Cortex of kidney (tissue), 1 donor: ENCODE measurements at places on chromosomes 11 and 22.

GRCh38 chr11:64854534-64855502, 10.4 kb upstream of the CDC42BPG start:
- no peak for DNase-seq

- no peak for DNase-seq
Measured at GRCh38 chr22:21866833-21867527, 465 bp downstream of the MAPK1 start.

GRCh38 chr11:108167624-108168023, 46.3 kb downstream of the ACAT1 start:
- DNase-seq = no peak

- no peak for DNase-seq
Measured at GRCh38 chr11:40188848-40189247, 1270.6 kb downstream of the LRRC4C start.

DNA sequence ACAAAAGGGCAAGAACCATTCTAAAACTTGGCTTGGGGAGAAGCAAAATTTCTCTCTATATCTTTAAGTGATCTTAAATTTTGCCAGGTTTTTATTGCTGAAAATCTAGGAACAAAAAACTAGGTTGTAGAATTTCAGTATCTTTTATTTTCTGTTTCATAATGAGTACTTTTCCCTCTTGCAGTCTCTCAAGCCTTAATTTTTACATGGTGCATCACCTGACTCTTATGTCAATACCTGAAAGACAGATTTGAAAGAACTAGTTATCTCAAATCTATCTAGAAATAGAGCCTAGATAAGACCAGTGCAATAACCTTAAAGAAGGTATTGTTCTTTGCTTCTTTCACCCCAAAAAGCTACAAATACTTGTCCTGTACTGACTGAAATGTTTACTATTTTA, 122.1 kb downstream of the TRIM44 start:
- no peak for DNase-seq
